HT-29 (cell line): ENCODE measurements at places on chromosomes 6 and 20.

DNA sequence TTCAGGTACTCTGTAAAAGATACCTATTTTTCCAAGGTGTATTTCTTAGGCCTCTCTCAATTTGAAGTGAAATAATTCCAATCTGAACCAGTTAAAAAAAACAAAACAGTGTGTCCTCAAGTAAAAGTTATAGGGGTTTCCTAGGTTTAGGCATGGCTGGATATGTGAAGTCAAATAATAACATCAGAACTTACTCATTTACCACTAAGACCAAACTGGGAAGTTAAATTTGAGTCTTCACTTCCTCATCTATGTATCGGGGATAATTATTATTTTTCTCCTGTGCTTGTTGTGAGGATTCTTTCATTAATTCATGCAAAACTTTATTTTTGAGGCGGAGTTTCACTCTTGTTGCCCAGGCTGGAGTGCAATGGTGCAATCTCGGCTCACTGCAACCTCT, 86.2 kb upstream of the PTPRK start:
- no peak for DNase-seq

DNA sequence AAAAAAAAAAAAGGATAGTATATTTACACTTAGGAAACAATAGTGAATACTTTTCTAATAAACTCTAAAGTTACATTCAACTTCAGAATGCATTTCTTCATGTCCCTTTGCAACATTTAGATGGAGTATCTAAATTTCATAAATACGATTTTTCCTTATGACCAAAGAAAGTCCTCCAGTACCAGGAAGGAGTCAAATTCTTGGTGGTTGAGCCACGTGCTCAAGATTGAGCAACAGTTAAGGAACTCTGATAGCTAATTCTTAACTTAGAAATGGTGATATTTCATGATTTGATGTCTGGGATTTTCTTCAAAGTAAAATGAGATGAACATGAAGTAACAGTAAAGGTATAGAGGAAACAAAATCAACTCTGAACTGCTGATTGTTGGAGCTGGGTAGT, 92.7 kb downstream of the SASH1 start:
- DNase-seq, result no peak

GRCh38 chr6:50716899-50717509, 3.7 kb downstream of the TFAP2D start:
- no peak for DNase-seq

DNA sequence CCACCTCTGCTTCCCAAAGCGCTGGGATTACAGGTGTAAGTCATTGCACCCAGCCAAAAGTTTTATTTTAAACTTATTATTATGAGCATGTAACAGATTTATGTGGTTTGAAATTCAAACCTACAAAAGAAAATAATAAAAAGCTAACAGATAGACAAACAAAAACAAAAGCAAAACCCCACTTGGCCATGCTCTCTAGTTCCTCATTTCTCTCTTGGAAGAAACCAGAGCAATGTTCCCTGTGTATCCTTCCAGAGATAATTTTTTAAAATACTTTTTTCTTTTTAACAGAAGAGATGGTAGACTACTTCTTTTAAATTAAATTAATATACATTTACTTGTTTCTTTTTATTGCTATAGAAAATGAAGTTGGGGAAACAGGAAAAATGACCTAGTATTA, 28.0 kb upstream of the SLC17A3 start:
- no peak for DNase-seq

DNA sequence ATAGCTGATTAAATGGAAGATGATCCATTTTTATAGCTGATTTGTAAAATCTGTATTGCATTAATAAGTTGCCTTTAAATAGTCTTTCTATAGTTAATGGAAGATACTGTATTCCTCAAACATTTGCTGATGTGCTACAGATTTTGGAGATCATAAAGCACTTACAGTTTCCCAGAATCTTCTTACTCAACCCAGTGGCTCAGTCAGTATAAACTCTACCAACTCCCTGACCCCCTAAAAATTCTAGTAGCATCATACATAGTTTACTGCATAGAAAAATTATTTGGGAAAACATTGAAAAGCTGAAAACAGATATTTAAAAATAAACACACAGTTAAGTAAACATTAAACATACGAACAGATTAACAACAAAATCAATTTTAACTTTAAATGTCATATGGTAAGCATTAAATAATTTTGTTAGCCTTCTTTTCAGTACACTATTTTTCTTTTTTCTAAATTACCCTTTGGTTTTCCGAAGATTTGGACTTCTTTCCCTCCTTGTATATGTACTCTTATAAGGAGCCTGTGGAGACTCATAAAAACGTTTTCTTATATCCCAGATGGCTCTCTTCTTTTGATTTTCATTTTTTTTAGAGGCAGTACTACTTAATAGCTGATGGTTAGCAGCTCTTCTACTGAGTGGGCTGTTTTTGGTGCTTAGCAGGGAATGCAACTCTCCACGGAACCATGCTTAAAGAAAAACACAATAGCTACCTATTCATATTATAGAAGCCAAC, 62.7 kb upstream of the BMP5 start:
- no peak for DNase-seq

DNA sequence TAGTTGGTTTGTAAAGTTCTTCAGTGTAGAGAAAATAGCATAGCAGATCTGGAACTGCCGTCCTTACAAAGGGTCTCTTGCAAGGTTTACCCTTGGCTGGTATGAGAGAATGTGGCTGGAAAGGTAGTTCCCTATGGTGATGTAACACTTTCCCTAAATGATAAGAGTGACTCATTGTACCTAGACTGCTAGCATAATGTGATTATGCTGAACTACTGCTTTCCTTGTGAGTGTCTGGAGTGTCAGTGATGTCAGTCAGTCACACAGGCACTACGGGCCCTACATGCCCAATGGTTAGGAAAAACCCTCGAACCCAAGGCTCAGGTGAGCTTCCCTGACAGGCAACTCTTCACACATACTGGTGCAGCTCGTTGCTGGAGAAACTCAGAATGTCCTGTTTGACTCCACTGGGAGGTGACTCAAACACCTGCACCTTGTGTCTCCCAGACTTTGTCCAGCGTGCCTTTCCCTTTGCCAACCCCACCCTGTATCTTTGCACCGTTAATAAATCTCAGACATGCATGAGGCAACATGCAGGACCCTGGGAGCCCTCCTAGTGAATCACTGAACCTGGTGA, 28.4 kb upstream of the LY86 start:
- DNase-seq, result no peak

DNA sequence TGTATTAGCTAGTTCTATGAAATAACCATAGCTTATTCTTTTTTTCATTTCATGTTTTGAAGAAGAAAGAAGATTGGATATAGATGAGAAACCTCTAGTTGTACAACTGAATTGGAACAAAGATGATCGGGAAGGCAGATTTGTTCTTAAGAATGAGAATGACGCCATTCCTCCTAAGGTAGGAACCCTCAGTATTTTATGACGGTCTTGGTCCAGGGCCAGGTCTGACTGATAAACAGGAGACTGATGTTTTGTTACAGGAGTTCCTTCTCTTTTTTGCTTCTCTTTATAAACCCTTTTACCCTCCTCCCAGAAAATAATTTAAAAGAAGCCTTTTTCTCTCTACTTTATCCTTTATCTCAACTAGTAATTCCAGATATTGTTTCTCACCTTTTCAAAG, 43.6 kb downstream of the AFDN start:
- DNase-seq, result no peak

GRCh38 chr6:52176550-52176949, 9.6 kb upstream of the IL17A start:
- no peak for DNase-seq

DNA sequence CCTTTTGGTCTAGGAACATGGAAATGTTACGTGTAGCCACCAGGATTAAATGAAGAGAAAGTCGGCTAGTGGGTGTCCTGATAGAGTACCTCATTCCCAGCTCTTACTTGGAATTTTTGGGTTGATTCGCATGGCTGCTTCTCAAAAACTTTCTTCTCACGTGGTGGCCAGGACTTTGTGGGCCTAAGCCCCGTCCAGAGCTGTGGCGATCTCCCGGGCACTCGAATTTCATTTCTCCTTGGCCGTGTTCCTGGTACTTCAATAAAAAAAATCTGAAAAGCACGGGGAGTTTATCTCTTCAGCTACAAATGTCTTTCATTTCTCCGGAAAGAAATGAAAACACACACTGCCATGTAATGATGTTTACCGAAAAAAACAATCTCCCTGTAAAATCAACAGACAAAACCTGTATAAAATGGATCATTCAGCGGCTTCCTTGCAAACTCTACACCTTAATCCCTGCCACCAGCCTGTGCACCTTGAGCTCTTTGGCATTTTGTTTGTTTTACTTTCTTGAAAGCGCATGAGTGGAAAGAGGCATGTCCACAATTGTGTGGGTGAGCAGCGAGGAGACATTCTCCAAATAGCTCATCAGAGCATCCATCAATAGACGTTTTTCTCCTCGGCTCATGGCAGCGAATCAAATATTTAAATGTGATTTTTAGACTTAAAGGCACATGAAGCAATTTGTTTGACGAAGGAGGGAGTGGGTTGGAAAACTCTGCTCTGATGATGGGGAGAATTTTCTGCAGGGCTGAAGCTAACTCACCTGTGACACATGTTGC, 173.1 kb downstream of the TFAP2C start:
- DNase-seq, result no peak

GRCh38 chr20:2804041-2804828, 3.8 kb upstream of the CPXM1 start:
- no peak for DNase-seq

- DNase-seq, result no peak
These were observed 234.1 kb upstream of the TSHZ2 start for GRCh38 chr20:52738081-52738480.

DNA sequence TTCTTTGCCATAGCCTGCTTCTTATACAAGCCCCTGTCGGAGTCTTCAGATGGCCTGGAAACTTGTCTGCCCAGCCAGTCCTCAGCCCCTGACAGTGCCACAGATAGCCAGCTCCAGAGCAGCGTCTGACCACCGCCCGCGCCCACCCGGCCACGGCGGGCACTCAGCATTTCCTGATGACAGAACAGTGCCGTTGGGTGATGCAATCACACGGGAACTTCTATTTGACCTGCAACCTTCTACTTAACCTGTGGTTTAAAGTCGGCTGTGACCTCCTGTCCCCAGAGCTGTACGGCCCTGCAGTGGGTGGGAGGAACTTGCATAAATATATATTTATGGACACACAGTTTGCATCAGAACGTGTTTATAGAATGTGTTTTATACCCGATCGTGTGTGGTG, 29.5 kb downstream of the SLCO4A1 start:
- DNase-seq, result no peak

DNA sequence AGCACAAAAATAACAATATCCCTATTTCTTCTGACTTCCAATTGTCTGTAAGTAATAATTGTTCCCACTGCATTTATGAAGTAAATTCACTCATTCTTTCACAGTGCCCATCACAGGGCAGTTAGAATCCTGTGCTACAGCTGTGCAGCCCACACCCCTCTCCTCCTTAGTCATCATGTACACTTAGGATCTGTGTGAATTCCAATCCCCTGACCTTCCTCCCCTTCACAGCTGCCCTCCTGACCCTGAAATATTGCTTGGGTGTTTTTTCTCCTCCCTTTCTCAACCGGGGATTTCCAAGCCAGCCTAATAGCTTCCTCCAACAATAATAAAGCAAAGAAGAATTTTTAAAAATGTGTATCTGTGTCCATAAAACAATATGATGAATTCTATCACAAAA, 91.5 kb upstream of the BEND6 start:
- no peak for DNase-seq

DNA sequence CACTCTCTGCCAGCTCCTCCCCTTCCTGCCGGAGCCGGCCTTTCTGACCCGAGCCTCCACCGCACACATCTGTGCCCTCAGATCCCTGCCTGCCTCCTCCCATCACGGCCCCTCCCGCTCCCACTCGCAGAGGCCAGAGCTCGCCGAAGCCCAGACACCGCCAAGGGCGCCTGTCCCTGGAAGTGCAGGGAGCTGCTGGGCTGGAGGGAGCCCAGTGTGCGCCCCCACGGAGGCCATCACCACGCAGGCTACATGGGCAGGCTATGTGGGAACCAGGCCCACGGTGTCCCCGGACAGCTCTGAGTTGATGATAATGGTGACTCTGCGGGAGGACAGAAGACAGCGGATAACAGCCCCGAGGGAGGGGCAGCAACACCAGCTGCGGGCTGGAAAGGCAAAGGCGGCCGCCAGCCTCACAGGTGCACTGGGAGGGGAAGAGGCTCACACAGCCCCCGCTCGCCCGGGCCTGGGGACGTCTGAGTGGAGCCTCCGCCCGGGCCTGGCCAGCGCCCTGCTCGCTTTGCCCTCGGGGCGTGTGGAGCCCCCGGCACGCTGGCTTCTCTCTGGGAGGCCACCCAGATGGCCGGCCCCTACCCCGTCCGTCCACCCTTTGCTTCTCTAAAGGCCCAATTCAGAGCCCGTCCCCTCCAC, 154.9 kb downstream of the DLL1 start:
- DNase-seq, result no peak

- no peak for DNase-seq
These were observed 4.4 kb downstream of the LRRC73 start for GRCh38 chr6:43505718-43506117.

GRCh38 chr20:39835130-39835842, 853.8 kb downstream of the MAFB start:
- no peak for DNase-seq

GRCh38 chr6:36649701-36650484, 28.6 kb upstream of the CDKN1A start:
- DNase-seq, result no peak

DNA sequence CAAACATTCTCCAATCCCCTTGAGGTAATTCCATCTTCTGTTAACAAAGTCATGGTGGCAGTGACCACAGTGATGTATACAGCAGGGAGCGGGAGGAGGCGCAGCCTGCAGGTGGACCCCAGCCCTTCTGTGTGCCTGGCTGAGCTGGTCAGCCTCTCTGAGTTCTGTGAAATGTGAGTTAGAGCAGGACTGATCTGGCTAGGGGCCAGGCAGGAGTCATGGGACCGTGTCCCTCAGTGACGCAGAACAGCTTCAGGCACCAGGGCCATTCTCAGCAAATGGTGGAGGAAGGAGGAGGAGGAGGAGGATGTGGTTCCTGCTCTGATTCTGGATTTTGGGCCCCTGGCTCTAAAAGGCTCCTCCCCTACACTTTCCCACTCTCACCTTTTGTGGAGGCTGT, 6.9 kb downstream of the PHACTR3 start:
- DNase-seq, result no peak

DNA sequence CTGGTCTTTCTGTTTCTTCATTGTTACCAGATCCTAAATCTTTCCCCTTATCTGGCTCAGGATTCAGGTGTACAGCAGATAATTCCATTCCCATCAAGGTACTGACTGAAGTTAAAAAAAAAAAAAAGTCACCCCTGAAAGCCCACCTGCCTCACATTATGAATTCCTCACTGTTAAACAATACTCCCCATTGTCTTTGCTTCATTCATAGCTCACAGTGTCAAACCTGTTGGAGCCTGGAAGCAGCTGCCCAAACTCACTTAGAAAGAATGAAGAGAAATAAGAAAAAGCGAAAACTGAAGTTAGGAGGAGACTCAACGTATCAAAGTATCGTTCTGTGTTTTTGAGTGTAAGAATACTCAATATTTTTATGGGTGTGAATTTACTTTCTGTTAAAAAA, 1.8 kb upstream of the DCBLD1 start:
- no peak for DNase-seq

- no peak for DNase-seq
These were observed 4.7 kb downstream of the HNF4A start for GRCh38 chr20:44360221-44360620.
